ENCODE measurements at places on chromosomes 11 and 22. TPM values are rescaled to one million over a fixed set of nuclear protein-coding genes. Genes with fewer than 3 reads are reported as not detected.
A peak's percentile ranks its signal among the peaks of the same experiment; 100 is the strongest.

- DNase-seq, result no peak
These were observed 61.0 kb downstream of the LIF start for GRCh38 chr22:30185549-30185948.

DNA sequence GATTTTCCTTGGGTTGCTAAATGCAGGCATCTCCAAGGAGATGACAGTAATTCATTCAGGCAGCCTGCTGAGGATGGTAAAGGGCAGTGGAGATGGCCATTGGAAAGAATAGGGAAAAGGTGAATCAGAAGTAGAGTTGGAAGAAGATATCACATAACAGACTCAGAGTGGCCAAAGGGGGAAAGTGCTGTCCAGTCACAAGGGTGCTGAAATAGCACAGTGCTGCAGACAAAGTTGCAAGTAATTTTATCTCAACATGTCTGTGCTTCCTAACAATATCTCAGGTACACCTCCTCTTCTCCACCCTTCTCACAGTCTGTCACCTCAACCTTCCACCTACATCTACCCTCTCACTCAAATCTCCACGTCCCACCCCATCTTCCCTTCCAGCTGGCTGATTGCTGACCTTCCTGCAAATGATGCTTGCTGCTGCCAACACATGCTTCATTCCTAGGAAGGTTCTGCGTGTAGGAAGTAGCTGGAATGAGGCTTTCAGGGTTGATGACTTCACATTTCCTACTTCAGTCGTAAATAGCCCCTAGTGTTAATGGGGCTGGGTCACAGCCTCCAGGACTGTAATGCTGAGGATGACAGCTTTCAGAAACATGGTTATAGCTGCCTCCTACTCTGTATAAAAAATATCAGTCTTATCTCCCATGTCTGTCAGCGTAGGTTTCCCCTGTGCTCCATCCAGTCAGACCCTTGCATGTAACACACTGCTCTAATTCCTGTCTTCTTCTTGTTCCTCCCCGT is 123.9 kb downstream of the CTNND1 start:
- DNase-seq, result peak; percentile 1

- DNase-seq, result no peak
These were observed 6.3 kb downstream of the AKIP1 start for GRCh38 chr11:8917157-8917825.

- DNase-seq, result no peak
These were observed 7.2 kb downstream of the KCNK7 start for GRCh38 chr11:65588199-65589054.

GRCh38 chr11:105315287-105315686 is 175.7 kb upstream of the CARD18 start:
- DNase-seq, result no peak

GRCh38 chr22:28855355-28856094 is 27.8 kb upstream of the ZNRF3 start:
- peak; percentile 53 for DNase-seq

DNA sequence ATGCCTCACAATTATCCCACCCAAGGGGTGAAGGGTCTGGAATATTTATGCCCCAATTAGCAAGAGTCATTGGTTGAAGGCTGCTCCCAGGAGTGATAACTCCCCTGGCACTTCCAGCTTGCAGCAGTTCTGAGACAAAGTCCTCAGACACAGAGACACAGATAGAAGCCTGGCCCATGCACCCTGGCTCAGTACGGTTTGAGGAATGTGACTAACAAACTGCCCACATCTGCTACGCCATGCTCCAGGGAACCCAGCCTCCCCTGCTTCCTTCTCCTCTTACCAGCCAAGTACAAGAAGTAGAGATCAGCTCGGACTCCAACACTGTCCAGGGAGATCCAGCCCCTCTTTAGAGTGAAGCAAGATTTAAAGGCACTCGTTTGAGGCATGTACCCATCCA is 48.5 kb upstream of the BMAL1 start:
- no peak for DNase-seq

DNA sequence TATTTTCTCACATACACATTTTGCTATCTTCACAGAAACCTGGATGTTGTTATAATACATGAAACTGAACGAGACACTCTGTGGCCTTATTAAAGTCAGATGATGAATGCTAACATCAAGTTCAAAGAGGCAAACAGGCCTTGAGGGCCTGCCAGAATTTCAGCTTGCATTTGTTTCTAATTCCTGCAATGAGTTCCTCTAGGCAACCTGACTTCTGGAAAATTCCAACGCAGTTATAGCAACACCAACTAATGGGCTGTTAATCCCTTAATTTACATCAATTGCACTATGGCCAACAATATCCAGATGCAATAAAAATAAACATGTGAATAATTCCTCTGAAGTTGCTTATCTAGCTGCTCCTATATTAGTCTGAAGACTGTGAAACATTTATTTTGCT is 19.1 kb downstream of the PAX6 start:
- DNase-seq, result no peak

DNA sequence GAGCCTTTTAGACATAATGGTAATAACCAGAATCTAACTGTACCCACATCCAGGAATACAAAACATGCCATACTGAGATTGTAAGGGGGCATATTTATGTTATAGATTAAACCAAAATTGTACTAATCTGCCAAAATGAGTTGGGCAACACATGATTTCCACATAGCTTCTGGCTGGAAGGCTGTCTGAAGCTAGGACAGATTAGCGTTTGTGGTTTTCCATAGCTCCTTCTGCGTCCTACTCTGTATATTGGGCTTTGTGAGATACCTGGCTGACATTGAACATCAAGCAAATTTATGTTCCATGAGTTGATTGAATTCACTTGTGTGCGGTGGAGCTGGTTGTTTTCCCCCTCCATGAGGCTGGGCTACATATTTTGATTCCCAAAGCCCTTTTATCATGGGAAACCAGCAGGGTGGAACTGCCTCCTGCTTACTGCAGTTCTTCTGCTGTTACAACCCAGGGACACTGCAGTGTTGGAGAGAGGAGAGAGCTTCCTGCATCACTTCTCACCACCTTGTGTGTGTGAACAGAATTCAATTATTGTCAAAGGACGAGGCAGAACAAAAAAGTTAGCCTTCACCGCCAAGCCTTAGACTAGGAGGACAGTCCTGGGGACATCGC is 114.9 kb downstream of the C11orf91 start:
- DNase-seq, result no peak

DNA sequence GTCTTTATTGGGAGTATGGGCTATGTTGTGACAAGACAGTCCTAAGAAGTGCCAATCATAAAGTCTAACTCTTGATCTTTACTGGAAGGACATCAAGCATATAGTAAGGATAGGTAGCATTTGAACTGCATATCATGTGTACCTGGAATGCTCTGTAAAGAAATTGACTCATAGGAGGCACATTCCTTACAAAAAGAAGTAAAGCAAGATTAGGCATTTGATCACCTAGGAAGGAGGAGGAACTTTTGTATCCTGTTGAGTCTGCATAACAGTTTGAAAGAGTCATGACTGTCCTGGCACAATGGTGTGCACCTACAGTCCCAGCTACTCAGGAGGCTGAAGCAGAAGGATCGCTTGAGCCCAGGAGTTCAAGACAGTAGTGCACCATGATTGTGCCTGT is 42.2 kb upstream of the DNAJB7 start:
- DNase-seq, result no peak

DNA sequence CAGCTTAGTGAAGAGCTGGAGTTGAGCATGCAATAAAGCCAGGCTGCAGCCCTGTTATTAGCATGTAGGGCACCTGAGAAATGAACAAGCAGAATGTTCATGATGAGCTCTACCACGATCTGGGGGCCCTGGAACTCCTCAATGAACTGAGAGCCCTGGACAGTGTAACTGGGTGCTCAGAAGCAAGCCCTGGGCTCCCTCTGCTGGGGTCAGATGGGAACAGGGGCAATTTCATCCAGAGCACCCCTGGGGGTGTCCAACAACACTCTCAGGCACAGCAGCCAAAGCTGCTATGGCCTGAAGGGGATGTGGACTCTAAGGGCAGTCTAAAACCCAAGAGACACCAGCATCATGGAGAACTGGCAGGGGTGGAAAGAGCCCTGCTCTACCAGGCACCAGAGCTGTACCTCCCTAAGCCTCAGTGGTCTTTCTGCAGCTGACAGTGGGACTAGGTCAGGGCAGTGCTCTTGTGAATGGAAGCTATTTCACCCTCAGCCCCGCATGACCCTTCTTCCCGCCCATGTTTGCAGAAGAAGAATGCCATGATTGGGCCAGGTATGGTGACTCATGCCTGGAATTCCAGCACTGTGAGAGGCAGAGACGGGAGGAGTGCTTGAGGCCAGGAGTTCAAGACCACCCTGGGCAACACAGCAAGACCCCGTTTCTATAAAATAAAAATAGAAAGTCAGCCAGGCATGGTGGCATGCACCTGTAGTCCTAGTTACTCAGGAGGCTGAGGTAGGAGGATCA is 28.9 kb downstream of the THOC5 start:
- DNase-seq, result no peak

DNA sequence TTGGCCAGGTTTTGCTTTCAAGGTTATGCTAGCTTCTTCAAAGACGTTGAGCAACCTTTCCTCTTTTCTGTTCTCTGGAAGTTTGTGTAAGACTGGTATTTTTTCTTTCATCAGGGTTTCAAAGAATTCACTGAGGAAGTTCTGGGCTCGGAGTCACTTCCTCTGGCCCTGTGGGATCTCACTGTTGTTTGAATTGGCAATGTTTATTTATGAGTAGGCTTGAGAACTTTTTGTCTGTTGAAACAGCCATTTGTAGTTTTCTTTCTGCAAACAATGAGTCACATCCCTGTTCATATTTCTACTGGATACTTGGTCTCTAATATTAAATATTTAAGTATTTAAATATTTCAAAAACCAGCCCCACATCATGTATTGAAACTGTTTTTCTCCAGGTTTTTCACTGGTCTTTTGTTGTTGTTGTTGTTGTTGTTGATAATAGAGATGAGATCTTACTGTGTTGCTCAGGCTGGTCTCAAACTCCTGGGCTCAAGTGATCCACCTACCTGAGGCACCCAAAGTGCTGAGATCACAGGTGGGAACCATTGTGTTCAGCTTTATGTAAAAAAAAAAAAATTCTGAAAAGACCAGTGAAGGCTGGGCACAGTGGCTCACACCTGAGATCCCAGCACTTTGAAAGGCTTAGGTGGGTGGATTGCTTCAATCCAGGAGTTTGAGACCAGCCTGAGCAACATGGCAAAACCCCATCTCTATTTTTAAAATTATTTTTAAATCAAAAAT is 26.9 kb downstream of the SUSD2 start:
- DNase-seq, result peak; percentile 32

GRCh38 chr11:4086575-4087353 is 7.8 kb upstream of the RRM1 start:
- DNase-seq, result no peak

DNA sequence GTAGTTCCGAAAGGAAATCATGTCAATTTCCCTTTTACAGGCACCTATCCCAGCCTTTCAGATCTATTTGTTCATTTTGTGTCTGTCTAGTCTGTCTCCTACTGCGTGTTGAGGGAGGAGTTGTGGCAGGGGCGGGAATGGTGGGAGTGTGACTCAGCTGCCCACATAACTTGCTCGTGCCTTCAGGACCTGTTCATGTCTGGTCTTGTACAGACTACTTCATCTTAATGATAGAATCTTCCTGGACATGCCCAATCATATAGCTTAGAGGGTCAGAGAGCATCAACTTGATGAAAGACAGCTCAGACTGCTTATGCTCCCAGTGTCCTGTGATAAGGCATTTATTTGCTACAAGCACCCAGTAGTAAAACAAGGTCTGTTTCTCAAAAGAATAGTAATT is 61.0 kb upstream of the BIRC3 start:
- no peak for DNase-seq

- no peak for DNase-seq
These were observed 74.4 kb downstream of the SLC1A2 start for GRCh38 chr11:35344681-35345574.

DNA sequence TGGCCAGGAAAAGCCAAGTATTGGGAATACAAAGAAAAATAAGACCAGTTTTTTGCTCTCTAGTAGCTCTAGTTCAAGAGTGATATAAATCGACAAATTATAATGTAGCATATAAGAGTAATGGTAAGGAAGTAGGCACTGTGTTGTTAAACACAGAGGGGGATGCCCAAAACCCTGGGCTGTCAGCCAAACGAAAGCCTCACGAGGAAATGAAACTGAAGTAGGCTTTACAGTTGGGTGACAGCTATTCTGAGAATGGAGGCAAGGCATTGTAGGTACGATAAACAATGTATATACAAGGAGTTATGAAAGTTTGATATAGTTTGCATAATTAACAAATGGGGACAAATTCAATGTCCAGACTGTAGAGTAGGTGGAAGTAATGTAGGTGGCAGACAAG is 176.4 kb downstream of the FAM181B start:
- no peak for DNase-seq

DNA sequence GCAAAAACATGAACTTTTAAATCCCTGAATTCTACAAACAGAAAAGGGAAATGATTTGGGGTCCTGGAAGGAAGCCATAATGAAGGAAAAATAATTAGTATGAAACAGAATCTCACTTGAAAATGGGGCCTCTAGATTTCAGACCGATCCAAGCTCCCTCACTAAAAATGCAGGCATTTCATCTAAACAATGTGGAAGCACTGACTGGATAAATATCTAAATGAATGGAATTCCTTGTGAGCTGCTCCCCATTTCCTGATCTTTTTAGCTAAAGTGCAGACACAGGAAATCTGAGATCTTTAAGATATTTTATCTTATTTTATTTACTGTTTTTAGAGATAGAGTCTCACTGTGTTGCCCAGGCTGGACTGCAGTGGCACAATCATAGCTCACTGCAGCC is 1255.8 kb downstream of the LRRC4C start:
- DNase-seq, result no peak

GRCh38 chr11:76962583-76963416 is 71.4 kb upstream of the B3GNT6 start:
- DNase-seq, result no peak

GRCh38 chr22:40469181-40469580 is 98.8 kb downstream of the SGSM3 start:
- no peak for DNase-seq

GRCh38 chr22:27574651-27575050 is 226.9 kb downstream of the MN1 start:
- DNase-seq, result no peak

GRCh38 chr11:119942583-119943297 is 195.2 kb downstream of the TRIM29 start:
- DNase-seq, result no peak

The NXPE1 gene
- not detected for polyA plus RNA-seq

The PGR gene
- polyA plus RNA-seq, result not detected

The MAPK8IP1 gene
- 41.3 TPM for polyA plus RNA-seq

The ELFN2 gene
- 1.4 TPM for polyA plus RNA-seq

The CTSC gene
- 26.1 TPM for polyA plus RNA-seq

The PRAME gene
- not detected for polyA plus RNA-seq

The CCDC116 gene
- 0.51 TPM for polyA plus RNA-seq

The ZNF280B gene
- polyA plus RNA-seq, result 4.2 TPM

The TENM4 gene
- polyA plus RNA-seq, result 5.2 TPM

The SEZ6L gene
- polyA plus RNA-seq, result 0.40 TPM

The MUC2 gene
- 0.01 TPM for polyA plus RNA-seq

The DHCR7 gene
- 10.9 TPM for polyA plus RNA-seq

The DGAT2 gene
- polyA plus RNA-seq, result 0.34 TPM

The SPTY2D1 gene
- 17.1 TPM for polyA plus RNA-seq

The MMP27 gene
- polyA plus RNA-seq, result not detected

Measured in forelimb muscle (tissue), 1 donor.